ENCODE measurements at places on chromosomes 5 and 9. TPM values are rescaled to one million over a fixed set of nuclear protein-coding genes. Genes with fewer than 3 reads are reported as not detected.
A peak's percentile ranks its signal among the peaks of the same experiment; 100 is the strongest.

Gene FBLL1
- not detected for total RNA-seq

Gene FAM163B
- not detected for total RNA-seq

GRCh38 chr9:126419475-126419874 lies 92.8 kb downstream of the MVB12B start:
- DNase-seq, result no peak

Gene SLC6A18
- total RNA-seq, result not detected

DNA sequence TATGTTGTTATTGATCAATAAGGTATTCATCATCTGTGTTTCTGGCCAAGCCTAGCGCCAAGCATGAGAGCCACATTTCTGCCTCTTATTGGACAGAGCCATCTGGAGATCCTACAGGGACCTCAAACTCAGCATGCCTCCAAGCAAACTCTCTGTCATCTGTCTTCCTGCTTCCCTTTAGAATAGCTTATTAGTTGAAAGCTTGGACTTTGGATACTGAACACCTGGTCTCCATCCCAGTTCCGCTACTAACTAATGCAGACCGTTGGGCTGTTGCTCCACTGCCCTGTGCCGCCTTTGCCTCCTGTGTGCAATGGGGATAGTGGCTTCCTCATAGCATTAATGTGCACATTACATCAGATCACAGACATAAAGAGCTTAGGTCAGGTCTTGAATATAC lies 65.5 kb downstream of the MAP1B start:
- DNase-seq, result no peak

GRCh38 chr9:78115073-78115472 lies 83.5 kb upstream of the GNAQ start:
- DNase-seq, result no peak

Gene STPG3
- not detected for total RNA-seq

DNA sequence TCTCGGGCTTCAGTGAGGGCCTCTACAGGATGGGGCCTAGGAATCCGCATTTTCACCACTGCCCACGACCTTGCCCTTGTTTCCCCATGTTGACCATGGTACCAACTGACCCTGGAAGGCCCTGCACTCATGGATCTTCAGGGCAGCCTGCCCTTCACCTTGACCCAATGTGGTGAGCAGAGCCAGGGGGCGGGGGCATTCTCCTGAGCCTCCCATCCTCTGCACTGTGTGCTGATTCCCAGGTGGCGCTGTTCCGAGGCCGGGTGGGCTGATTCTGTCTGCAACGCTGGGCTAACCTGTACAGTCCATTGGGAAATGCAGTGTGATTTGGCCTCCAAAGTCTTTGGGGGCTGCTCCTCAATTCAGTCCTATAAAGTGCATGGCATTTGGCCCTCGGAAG lies 68.7 kb downstream of the SHB start:
- no peak for DNase-seq

GRCh38 chr5:73945505-73945904 lies 319.5 kb downstream of the ARHGEF28 start:
- DNase-seq, result no peak

DNA sequence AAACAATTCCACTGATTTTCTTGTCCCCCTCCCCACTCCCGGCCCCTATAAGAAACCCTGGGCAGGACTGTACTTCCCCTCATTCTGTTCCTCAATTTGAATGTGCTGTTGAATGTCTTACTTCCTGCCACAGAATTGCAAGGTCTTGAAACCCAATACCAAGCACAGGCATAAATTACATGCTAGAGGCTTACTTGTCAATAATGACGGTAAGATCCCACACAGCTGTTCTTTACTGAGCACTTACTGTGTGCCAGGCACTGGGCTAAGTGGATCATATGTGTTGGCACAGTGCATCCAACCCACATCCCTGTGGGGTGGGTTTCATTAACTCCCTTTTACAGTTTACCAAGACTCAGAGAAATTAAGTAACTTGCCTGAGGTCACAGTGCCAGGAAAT lies 63.4 kb downstream of the MVB12B start:
- no peak for DNase-seq

DNA sequence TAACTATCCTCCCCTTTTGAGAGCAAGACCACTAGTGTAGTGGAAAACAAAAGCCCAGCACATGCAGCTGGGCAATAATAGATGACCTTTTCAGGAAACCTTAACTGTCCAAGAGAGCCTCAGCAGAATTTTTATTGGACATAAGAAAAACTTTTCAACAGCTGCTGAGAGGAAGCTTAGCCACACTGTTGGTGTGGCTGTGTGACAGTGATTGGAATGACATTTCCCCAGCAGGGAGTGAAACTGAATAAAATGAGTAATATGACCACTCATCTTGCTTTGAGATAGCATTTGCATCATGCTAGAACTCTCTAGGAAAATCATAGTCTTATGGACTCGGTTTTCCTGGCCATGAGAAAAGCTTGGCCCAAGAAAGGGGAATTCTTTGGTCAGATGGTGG lies 687.8 kb downstream of the SLCO4C1 start:
- no peak for DNase-seq

DNA sequence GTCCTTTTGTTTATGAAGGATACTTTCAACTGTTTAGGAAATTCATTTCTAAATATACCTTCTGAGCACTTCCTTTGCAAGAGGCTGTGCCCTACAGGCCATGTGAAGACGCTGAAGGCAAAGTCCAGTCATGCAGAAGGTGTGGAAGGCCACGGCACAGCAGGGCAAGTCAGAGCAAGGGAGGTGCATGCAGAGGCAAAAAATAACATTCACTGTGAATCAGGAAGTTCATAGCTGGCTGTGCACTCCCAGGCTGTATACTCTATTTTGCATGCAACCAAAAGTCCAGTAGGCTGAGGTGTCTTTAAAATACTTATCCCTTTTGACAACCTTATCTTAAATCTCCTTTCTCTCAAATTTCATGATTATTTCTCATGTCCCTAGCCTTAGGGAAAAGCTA lies 50.3 kb downstream of the GNAQ start:
- DNase-seq, result peak; percentile 28

DNA sequence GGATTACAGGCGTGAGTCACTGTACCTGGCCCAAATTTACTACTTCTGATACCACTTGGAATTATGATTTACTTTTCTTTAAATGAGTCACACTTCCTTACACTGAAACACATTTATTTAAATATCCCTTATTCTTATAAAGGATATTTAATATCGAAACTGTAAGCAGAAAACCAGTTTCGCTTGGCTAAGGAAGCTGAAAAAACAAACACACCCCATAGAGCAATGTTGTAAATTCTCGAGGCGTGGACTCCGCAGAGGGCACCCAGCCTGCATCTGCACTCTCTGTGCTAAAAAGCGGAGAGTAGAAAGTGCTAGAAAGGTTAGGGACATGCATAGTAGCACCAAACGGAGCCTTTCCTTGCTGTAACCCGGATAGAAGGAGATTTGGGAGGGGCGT lies 86.5 kb downstream of the HMCN2 start:
- DNase-seq, result no peak

DNA sequence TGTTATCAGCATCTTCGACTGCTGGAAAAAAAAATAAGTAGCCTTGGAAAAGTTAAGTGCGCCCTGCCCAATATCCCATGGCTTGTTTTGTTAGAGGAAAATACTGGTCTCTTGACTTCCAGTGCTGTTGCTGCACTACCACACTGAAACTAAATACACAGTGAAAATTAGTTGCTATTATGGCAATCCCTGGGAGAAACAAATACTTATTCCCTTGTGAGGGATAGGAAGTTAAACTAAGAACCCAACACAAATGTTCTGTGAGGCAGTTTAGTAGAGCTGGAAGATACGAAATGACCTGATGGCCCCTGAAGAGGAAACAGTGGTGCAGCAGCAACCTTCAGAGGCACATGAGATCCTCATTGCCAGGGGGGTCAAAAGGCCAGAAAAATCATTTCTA lies 164.0 kb downstream of the ARL15 start:
- DNase-seq, result no peak

DNA sequence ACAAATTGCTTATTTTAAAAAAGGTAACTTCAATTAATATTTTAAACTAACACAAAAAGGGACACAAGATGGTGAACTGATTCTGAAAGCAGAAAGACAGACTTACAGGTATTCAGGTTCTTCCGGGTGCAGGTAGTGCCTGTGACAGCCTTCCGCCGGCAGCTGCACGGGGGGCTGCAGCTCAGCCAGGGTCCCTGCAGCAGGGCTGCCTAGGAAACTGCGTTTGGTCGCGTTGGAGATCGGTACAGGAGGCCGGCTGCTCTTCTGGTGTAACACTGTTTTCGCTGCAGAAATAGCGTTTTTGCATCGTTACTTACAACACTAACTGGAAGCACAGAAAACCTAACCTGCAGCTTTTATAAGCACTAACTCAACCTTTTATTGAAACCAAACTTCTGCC lies 80.0 kb downstream of the CAMSAP1 start:
- DNase-seq, result no peak

- DNase-seq, result peak; percentile 83
These were observed 1.2 kb downstream of the MAP1B start for GRCh38 chr5:72108202-72109061.

Gene CSF2
- total RNA-seq, result not detected

DNA sequence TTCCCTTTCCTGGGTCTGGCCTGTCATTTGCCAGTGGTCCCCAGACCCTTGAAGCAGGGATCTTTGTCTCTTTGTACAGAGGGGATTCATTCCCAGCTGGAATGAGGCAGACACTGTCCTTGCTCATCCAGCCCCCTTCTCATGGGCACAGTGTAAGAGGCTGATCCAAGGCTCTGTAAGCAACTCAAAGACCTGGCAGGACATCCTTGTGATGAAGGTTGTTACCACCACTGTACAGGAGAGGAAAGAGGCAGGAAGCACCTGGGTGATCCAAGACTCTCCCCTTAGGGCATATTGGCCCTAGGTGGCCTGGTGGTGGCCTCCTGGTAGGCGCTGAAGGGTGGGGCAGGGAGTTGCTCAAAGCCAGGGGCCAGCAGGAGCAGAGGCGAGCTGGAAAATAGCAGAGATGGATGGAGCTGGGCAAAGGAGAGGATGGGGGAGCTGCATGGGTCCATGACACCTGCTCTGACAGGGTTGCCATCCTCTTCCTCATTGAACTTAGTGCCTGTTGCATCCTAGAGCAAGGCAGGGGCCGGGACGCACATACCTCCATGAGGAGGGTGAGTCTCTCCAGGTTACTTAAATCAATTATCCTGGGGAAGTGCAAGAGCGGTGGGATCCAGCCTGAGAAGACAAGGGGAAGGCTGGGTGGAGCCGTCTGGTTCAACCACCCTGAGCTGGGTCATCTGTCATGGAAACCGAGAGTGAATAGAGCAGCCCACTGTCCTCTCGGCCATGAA lies 9.8 kb upstream of the GADD45G start:
- DNase-seq, result no peak

DNA sequence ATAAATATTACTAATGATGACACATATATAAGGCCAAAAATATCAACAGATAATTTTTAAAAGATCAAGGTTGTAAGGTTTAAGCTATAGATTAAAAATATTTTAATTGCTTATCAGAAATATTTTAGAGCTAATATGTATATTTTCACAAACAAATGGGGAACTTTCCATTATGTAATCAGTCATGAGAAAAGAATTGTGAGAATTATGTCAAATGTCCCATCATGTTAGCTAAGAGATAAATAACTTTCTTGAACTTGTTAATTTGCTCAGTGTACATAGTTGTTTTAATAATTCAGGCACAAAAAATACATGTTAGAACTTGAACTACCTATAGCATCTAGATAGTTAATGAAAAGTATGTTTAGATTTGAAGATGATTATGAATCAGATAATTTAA lies 67.7 kb downstream of the SYK start:
- DNase-seq, result no peak

GRCh38 chr9:124482431-124483031 lies 24.7 kb downstream of the NR5A1 start:
- no peak for DNase-seq

Gene OMD
- 6.1 TPM for total RNA-seq

DNA sequence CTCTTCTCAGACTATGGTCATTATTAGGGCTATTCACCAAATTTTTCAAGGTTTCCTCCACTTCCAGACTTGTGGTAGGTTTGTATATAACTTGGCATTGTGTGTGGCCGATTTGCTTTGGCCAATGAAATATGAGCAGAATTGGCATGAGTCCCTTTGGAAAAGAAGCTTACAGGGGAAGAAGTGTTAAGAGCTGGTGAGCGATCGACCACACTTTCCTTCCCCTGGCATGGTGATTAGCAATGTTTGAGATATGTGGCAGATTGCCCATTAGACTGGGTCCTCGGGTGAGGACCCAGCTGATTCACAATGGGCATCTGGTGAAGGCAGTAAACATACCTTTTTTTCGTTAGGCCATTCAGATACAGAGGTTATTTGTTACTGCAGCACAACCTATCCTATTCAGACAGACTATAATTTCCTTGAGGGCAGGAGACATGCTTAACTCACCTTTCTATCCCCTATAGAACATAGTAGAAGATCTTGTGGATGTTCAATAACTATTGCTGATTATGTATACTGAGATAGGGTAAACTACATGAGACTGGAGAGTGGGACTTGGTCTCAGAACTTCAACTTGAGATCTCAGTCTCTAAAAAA lies 62.8 kb upstream of the KLF9 start:
- no peak for DNase-seq

GRCh38 chr9:6567140-6567591 lies 78.4 kb downstream of the GLDC start:
- DNase-seq, result no peak

Gene GABRA6
- not detected for total RNA-seq

DNA sequence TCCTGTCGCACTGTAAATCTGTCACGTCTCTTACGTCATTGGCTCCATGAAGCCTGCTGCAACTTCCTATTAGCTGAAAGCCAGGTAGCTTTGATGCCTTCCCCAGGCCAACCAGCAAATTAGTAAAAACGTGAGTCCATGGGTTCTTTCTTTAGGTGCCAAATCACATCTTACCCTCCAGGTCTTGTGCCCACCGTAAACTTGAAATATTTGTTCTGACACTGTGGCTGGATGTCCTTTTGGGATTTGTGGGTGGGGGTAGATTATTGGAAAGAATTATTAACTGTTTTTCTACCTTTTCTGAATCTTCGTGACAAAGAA lies 172.8 kb downstream of the NR3C1 start:
- no peak for DNase-seq

GRCh38 chr5:175821790-175822211 lies 49.6 kb upstream of the CPLX2 start:
- DNase-seq, result no peak

Gene PDE6A
- 0.08 TPM for total RNA-seq

Gene ZFP2
- total RNA-seq, result 1.2 TPM

GRCh38 chr9:107471552-107471951 lies 18.0 kb downstream of the KLF4 start:
- no peak for DNase-seq

Gene BTNL9
- total RNA-seq, result 28.6 TPM

DNA sequence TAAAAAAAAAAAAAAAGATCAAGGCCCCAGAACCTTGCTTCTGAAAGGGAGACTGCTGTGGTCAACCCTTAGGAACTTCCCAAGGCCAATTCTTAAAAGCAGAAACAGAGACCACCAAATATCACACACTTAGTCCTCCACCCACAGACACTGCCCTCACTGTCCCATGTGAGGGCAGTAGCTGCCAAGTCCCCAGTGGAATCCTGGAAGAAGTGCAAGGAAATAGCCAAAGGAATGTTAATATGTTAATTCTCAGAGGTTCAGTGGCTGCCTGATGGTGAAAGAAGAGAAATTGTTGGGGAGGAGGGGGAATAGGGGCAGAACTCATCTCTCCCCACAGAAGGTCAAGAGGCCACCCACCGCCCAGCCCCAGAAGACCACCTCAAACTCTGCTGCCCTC lies 23.1 kb downstream of the FSTL4 start:
- DNase-seq, result no peak

GRCh38 chr9:77708064-77708815 lies 60.1 kb upstream of the GNA14 start:
- no peak for DNase-seq

Measured in heart left ventricle (tissue), 16 donors.